CD4-positive, alpha-beta T cell treated with Interleukin-17A for 1 hour (primary cell): ENCODE measurements at places on chromosomes 1 and 21.

DNA sequence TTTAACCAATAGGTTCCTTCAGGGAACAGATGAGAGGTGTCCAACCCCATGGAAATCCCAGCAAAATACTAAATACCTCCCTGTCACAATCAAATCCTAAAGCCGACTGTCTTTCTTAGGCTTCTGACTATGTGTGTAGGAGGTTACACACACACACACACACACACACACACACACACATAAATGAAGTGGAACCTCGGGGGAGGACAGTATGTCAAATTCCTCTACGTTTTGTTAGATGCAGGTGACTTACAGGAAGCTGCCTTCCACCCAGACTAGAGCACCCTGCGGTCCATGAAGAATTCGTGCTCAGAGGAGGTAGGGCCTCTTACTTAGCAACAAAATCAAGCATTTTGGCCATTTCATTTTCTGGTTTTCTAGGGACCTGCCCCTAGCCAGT is 16.4 kb downstream of the RSPH1 start:
- no peak for DNase-seq

DNA sequence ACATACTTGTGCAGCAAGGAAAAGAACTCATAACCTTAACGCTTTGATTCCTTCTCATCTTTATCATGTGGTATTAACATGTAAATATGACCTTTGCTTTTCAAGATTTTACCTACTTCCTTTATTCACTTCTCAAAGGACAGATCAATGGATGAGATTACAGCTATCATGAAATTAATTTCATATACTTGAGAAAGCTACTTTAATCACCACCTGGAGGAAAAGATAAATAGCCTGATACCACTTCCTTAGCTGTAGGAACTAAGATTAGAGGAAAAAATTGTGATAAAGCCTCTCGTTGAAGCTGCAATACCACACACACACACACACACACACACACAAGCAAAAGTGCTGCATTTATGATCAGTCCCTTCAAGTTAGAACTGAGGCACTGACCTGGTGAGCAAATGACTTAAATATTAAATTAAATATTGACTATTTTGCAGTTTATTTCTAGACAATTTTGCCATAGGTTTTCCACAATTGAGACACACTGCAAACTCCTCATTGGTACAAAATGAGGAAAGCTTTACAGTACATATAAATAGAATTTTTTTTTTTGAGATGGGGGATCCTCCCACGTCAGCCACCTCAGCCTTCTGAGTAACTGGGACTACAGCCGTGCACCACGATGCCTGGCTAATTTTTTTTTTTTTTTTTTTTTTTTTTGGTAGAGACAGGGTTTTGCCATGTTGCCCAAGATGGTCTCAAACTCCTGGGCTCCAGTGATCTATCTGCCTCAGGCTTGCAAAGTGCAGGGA is 27.2 kb upstream of the DMRTB1 start:
- DNase-seq = no peak

DNA sequence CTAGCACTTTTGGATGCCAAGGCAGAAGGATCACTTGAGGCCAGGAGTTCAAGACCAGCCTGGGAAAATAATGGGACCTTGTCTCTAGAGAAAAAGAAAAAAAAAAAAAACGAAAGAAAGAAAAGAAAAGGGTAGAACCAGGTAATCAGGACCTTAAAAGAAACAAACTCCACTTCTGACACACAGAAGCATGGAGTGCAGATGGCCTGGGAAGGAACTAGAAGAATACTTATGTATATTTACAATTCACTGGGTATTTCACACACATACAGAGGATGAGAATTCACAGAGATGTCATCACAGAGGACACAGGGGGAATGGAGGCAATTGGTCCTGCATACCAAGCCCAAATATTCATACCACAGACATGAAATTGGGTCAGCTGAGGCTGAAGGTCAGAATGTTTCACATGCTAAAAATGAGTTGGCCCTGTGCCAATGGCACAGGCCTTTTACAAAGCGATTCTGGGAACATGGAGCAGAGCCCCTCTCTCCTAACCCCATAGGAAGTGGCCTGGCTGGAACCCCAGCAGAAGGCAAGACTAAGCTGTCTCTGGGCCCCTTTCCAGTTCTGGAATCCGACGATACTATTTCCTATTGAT is 4.4 kb downstream of the B4GALT3 start:
- no peak for DNase-seq

DNA sequence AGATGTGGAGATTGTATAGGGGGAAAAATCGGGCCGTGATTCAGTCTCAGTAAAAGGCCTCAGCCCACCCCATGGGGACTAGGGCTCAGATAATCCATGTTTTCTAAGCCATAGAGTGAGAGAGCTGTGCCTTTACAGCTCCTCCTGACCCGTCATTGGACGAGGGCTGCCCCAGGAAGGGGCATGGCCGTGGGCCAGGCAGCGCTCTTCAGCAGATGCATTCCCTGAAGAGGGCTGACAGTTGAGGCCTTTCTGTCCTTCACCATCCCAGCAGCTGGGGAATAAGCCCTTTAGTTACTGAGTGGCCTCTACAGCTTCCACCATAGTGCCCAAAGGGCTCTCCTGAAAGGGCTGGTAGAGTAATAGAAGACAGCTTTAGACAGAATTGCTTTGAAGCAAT is 57.2 kb downstream of the ST3GAL3 start:
- DNase-seq = no peak

GRCh38 chr1:2468540-2468939 is 7.5 kb upstream of the PLCH2 start:
- no peak for DNase-seq

DNA sequence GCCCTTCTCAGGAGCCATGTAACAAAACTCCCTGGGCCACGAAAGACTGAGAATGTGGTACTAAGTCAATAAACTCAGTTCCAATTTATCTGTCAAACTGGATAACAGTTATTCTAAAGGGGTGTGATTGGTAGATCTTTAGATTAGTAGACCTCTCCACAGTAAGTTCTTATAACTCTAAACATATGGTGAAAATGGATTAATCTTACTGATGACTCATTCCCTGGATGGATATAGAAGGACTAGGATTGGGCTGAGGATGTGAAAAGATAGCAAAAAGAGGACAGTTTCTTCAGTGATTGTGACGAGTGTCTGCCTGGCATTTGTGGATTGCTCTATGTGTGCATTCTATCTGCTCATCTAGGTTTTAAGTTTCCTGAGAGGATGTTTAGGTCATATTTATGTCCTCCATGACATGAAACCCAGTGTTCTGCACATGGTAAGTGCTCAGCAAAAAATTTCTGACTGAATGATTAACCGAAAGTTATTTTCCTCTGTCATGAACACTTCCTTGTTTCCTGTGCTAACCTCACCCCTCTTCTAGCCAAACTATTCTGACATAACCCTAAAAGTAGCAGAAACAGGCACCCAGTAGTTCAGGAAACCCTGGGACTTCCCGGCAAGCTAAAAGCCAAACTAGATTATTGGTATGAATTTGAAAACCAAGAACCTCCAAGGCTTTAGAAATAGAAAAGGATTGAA is 397.5 kb upstream of the PLXNA2 start:
- DNase-seq = no peak

DNA sequence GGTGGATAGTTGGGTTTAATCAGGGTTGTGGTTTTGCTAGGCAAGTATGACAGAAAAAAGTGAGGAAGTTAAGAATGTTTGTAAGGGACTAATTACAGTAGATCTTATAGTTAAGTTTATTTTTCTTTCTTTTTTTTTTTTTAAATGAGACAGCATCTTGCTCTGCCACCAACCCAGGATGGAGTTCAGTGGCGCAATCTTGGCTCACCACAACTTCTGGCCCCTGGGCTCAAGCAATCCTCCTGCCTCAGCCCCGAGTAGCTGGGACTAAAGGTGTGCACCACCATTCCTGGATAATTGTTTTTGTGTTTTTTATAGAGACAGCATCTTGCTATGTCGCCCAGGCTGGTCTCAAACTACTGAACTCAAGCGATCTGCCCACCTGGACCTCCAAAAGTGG is 41.7 kb downstream of the EYA3 start:
- DNase-seq = no peak

DNA sequence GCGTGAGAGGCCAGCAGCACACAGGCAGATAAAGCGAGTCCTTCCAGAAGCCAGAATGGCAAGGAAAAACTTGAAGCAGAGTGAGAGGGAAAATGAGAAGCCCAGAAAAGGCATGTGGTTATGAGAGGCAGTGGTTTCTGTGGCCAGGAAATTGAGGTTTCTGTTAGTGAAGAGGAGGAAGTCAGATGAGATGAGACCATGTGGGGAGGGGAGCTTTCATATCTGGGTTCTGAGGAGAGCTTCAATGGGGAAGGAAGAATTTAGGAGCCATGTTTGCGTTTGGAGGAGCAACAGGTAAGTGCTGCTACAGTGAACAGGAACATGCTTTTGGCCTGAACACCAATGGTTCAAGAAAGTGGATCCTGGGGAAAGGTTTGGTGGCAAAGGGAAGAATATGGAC is 6.1 kb upstream of the CD1A start:
- DNase-seq = peak; percentile 65

GRCh38 chr21:41754479-41754891 is 12.4 kb downstream of the RIPK4 start:
- DNase-seq = no peak
